ENCODE measurements at places on chromosomes 2 and 18. TPM values are rescaled to one million over a fixed set of nuclear protein-coding genes. Genes with fewer than 3 reads are reported as not detected.

MEP1B gene
- 0.11 TPM for total RNA-seq

NT5C1B gene
- total RNA-seq: not detected

FZD7 gene
- total RNA-seq: 44.0 TPM

SMCHD1 gene
- total RNA-seq: 66.7 TPM

FASTKD2 gene
- total RNA-seq: 29.8 TPM

ICA1L gene
- total RNA-seq: 2.4 TPM

PKP4 gene
- total RNA-seq: 14.5 TPM

CFAP65 gene
- not detected for total RNA-seq

POTEC gene
- total RNA-seq: not detected

EIF2AK2 gene
- 17.5 TPM for total RNA-seq

ZNF396 gene
- 2.0 TPM for total RNA-seq

UBE2F gene
- 17.3 TPM for total RNA-seq

EFR3B gene
- total RNA-seq: 0.39 TPM

GMCL1 gene
- total RNA-seq: 7.1 TPM

UGT1A9 gene
- not detected for total RNA-seq

PHLPP1 gene
- 6.6 TPM for total RNA-seq

SERPINB10 gene
- total RNA-seq: not detected

INO80D gene
- 13.1 TPM for total RNA-seq
